ENCODE measurements at places on chromosomes 6 and 20.

- no peak for DNase-seq
These were observed 2.0 kb downstream of the NHSL1 start for GRCh38 chr6:138497286-138497685.

DNA sequence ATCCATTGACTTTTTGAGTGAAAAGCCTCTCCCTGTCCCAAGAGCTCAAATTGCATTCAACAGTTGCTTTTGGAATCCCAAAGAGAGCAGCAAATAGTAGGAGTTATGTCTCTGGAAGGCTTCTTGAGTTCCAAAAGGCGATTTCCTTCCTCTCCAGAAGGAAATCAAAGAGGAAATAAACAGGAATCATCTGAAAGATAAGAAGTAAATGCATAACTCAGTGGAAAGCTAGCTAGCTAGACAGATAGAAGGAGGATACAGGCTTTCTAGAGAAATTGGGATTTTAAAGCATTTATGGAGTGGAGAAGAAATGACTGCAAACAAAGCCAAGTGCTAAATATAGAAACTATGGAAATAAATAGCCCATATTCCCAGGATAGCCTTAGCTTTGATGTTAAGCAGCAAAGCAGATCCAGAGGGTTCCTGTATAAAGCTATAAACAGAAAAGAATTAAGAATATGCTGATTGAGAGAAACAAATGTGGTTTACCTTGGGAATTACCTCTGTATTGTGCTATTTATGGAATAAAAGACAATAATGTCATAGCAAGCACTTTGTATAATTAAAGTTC is 214.7 kb downstream of the PLCB1 start:
- no peak for DNase-seq

- DNase-seq: no peak
These were observed 113.6 kb upstream of the ID4 start for GRCh38 chr6:19723545-19723944.

GRCh38 chr20:54502179-54502578 is 26.8 kb downstream of the DOK5 start:
- no peak for DNase-seq

DNA sequence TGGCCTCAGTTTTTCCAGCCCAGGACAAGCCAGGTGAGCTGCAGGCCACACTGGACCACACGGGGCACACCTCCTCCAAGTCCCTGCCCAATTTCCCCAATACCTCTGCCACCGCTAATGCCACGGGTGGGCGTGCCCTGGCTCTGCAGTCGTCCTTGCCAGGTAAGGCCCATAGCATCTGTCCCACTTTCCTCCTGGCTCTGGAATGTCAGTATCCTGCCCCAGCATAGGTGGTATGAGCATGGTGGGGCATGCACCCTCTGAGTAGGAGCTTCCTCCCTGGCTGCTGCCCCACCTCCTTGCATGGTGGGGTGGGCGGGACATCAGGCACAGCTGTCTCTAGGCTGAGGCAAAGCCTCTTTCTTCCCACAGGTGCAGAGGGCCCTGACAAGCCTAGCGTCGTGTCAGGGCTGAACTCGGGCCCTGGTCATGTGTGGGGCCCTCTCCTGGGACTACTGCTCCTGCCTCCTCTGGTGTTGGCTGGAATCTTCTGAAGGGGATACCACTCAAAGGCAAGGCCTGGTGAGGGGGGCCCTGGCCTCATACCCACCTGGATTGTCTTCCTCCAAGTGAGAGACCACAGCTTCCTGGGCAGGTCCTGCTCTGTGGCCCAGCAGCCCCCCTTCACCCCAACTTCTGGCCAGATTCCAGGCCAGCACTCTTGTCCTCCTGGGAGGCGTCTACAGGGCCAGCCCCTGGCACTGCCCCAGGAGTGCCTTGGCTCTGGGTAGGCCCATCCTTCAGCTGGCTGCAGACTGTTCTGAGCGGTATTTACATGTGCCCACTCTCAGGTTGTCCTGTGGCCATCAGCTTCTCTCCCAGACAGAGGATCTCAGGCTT is 9.1 kb downstream of the PI16 start:
- DNase-seq: no peak

- DNase-seq: no peak
These were observed 41.1 kb upstream of the CST5 start for GRCh38 chr20:23920408-23921325.

DNA sequence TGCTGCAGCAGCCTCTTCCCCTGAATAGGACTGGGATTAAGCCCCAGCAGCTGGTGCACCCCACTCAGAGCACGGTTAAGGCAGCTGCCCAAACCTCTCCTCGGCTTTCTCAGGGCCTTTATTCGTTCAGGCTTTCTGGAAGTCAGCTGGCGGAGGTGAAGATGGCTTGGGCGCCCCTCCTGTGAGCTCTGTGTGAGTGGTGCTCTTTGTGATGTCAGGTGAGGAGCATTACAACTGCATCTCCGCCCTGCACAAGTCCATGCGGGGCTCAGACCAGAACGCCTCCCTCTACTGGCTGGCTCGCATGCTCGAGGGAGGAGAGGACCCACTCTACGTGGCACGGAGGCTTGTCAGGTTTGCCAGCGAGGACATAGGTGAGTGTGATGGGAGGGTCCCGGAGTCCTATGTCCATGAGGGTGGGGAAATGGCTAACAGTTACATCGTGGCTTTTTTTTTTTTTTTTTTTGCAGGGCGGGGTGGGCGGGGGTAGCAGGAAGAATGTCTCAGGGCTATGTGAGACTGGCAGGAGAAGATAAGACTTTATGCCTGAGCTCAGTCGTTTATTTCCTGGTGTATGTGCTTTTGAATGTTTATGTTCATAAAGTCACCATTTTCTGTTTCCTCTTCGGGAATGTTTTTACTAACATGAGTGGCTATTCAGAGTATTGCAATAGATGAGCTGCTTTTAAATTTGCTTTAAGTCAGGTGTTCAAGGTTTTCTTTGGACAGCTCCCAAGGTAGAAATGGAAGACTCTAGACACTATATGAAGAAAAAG is 18.2 kb downstream of the WRNIP1 start:
- no peak for DNase-seq

All from ACHN (cell line).